ENCODE measurements at places on chromosomes 2 and 18.

GRCh38 chr2:10359731-10360329 lies 57.1 kb downstream of the HPCAL1 start:
- no peak for DNase-seq

- no peak for DNase-seq
Measured at GRCh38 chr2:126425943-126426342, 230.0 kb upstream of the GYPC start.

DNA sequence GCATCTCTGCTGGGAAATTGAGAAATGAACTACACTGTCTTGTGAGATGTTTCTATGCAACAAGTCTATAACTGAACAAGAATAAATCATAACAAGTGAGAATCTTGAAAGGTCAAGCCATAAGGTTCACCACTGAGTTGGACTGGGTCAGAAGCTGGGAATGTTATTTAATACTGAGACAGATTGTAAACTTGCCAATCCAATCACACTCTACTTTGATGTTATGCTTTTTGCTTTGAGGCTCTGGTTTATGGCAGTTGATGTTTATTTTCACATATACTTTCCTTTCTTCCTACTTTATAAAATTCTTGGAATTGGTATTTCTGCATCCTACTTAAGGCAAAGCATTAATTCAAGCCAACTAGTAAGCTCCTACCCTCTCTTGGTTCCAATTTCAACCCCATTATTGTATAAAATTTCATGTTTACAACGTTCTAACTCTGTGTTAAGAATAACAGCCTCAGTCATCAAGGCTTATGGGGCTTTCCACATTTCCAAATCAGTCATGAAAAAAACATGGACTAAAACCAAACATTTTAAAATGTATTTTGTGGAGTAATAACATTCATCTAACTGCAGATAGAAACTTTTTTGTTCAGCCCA lies 533.4 kb downstream of the NYAP2 start:
- no peak for DNase-seq

GRCh38 chr2:8090748-8091700 lies 590.8 kb upstream of the ID2 start:
- DNase-seq, result peak; percentile 92

DNA sequence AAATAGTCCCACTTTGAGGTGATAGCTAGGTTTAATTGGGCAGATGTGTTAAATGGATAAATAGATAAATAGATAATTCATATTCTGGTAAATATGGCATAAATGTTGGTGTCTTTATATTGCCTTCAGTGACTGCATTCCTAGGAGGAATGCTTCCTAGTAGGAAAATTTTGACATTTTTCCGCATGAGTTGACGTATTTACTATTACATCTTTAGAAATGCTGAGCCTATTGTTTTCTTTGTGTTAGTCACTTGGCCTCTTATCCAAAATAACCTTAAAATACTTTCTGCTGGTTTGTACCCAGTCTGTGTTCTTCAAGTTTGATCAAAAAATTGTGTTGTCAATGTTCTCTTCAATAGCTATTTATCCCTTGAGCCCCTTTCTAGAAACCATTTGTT lies 495.6 kb upstream of the ZEB2 start:
- no peak for DNase-seq

DNA sequence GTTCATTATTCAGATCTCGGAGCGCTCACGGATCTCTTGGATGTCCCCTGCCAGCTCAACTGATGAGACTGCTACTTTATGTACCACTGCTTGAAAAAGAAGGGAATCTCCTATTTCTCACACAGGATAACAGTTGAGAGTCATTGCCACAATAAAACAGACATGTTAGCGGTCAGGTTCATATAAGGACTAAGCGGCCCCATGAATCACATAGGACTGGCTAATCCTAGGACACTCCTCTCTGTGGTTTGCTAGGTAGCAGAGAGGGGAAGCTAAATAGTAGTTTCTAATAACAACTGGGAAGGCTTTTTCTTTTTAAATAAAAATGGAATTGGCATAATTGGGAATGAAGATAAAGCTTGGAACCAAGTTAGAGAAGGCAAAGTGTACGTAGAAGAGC lies 15.9 kb upstream of the TGFA start:
- no peak for DNase-seq

DNA sequence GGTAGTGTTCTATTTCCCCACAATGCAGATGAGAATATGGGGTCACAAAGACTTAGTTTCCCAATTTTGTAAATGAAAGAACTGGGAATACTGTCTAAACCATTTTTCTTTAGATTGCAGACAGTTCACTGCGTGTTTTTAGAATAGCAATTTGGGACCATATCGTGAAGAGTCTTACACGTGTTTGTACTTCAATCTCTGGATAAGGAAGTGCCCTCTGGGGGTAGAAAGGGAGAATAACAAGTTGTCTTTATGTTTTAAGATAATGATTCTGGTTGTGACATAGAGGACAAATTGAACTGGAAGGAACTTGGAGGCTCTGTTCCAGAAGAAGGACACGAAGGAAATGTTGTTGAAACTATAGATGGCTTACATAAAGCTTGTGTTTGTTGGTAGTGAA lies 457.7 kb downstream of the CBLN2 start:
- no peak for DNase-seq

GRCh38 chr2:181374781-181375675 lies 82.2 kb upstream of the ITGA4 start:
- DNase-seq, result peak; percentile 69

DNA sequence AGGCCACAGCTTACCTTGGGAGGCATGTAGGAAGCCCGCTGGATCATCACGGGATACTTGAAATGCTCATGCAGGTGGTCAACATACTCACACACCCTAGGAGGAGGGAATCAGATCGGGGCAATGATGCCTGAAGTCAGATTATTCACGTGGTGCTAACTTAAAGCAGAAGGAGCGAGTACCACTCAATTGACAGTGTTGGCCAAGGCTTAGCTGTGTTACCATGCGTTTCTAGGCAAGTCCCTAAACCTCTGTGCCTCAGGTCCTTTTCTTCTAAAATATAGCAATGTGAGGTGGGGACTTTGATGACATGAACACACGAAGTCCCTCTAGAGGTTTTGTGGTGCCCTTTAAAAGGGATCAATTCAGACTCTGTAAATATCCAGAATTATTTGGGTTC lies 17.9 kb downstream of the TYMS start:
- DNase-seq, result no peak

GRCh38 chr18:76764291-76764901 lies 58.0 kb upstream of the ZNF236 start:
- DNase-seq, result no peak

DNA sequence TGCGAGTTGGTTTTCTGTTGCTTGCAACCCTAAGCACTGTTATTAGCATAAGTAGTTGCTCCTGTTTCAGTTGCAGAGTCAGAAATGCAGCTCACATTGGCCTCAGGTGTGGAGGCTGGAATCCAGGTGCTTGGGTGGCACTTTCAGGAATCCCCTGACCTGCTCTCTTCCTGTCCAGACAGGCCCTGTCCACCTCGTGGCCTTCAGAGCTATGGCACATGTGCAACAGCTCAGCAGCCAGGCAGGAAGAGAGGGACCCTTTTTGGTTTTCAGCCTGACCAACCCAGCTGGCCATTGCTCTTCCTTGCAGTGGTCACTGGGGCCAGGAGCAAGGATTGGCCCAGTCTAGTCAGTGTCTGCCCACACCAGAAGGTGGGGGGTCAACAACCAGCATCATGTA lies 12.7 kb downstream of the ACOXL start:
- DNase-seq, result no peak

GRCh38 chr2:126839796-126840195 lies 58.9 kb upstream of the TEX51 start:
- no peak for DNase-seq

Measured in EL (cell line).